ENCODE measurements at places on chromosomes 3 and 15.

GRCh38 chr3:134312873-134313846 is 61.1 kb downstream of the AMOTL2 start:
- DNase-seq: peak; percentile 61

DNA sequence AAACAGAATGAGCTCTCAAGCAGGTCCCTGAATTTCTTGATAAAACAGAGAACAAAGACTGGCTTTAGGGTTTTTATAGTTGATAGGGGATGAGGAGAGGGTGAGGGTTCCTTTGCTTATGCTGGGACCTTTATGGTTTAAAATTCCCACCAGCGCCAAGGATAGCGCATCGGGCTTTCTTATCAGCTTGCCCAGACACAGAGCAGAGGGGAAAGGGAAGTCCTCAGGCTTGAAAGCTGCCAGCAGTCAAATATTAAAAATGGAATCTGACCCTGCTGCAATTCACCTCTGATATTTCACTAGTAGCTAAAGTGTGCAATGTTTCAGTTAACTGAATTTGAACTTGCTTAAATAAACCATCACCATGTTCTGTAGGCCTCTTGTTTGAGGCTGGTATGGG is 55.0 kb upstream of the EPHA3 start:
- no peak for DNase-seq

DNA sequence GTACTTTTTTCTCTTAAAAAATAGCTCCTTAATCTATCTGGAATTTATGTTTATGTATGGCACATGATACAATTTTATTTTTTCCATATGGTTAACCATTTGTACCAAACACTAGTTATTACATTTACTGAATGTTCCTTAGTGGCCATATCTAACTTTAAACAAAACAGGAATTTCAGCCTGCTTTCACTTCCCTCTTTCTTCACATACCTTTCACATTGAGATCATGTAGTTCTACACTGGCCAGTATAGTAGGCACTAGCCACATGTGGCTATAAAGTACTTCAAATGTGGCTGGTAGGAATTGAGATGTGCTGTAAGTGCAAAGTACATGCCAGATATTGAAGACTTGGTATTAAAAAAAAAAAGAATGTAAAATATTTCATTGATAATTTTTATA is 4.7 kb upstream of the RYK start:
- DNase-seq: no peak

GRCh38 chr15:96882121-96882772 is 551.7 kb downstream of the NR2F2 start:
- no peak for DNase-seq

DNA sequence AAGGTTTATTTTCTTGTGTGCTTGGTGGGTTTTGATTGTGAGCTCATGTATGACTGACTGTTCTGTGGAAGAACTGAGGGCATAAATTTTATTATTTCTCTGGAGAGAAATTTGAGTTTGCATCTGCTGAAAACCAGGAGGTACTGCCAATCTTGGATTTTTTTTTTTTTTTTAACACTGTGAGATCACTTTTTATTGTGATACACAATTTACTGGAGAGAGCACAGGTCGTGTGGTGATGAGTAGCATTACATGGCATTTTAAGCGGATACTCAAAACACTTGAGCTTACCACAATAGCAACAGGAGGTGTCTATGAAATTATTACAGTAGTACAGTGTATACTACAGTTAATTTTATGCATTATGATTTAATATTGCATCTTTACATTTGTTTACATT is 237.4 kb downstream of the MFSD1 start:
- peak; percentile 93 for DNase-seq

- no peak for DNase-seq
Observed at GRCh38 chr3:190646996-190647395, 133.1 kb downstream of the IL1RAP start.

DNA sequence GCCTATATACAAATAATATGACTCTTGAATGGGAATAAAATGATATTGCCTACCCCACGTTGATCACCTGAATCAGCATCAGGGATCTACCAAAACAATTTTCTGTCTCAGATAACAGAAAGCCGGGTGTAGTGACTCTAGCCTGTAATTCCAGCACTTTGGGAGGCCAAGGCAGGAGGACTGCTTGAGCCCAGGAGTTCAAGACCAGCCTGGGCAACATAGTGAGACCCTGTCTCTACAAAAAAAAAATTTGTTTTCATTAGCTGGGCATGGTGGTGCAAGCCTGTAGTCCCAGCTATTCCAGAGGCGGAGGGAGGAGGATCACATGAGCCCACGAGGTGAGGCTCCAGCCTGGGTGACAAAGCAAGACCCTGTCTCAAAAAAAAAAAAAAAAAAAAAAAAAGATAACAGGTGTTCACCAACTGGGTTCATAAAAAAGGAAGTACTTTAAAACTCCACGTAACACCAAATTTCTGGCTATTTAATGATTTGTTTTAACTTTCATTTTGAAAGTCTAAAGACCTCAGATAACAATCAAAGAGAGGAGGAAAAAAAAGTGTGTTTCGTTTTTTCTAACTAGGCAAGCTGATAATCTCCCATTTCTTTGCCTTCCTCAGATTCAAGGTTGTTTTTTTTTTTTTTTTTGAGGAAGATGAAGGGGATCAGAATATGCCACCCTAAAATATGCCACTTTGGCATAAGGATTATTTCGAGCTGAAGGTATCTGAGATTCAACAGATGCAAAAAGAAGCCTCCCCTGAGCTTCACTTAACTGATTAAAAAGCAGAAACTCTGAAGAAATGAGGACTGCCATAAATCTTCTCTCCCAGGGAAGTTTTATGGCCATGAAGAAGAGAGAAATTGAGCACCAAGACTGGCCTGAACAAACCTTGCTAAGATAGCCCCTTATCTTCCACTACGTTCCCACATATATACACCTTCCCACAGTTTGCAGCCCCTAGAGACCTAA is 44.1 kb downstream of the TRANK1 start:
- DNase-seq: no peak

DNA sequence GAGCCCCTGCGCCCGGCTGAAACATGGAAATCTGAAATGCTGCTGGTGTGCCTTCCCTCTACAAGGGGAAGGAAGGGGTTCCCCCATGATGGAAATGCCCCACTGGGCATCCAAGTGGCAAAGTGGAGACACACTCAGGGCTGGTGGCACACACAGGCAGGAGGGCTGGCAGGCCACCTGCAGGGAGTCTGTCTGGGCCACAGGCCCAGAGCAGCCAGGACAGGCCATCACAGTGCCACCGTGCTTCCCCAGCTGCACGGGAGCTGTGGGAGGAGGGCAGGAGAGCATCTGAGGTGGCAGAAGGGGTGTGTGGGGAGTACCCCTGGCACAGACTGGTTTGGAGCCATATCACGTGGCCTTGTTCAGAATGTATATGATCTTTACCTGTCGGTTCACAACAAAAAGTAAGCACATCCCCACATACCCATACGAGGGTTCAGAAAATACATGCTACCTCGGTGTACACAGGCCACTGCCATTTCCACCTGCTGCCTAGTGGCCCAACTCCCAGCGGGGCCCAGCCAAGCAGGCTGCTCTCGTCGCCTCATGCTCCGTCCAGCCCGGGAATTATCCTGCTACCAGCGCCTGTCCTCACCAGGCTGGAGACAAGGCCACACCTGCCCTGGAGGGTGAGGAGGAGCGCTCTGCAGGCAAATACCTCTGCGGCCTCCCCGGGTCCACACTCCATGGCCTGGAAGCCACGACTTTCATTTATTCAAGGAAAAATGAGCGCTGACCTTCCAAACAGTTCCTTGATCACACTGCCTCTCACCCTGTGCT is 22.6 kb upstream of the DUSP7 start:
- DNase-seq: no peak

DNA sequence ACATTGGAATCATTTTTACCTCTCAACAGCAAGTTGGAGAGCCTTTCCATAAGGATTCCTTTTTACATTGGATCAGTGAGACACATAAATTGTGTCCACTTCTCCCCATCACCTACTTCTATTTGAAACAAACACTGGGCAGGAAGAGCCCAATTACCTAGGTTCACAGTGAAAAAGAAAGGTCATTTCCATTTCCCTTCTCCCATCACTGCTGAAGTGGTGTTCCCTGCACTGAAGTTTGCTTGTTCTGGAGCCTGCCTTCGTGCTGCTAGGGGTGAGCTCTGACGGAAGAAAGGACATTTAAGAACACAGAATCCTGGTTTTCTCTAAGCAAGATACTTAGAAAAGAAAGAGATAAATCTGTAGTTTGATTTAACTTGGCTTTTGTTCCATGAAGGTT is 123.8 kb upstream of the ZBTB20 start:
- DNase-seq: no peak

DNA sequence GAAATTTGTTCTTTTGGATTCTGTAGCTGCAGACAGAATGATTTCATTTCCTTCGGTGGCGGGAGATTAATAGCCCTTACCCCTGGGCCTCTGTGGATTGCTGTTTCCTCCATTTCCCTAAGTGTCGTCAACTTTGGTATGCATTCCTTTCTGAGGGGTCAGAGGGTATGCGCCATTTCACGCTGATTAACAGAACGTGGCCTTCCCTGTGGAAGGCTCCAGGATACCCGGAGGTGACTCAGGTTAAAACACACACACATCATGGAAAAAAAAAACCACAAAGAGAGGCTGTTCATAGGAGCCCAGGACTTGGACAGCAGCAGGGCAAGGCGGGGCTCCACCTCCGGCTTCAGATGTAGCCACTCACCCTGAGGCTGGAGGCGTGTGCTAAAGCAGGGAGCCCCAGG is 51.9 kb downstream of the EPHB1 start:
- peak; percentile 88 for DNase-seq

DNA sequence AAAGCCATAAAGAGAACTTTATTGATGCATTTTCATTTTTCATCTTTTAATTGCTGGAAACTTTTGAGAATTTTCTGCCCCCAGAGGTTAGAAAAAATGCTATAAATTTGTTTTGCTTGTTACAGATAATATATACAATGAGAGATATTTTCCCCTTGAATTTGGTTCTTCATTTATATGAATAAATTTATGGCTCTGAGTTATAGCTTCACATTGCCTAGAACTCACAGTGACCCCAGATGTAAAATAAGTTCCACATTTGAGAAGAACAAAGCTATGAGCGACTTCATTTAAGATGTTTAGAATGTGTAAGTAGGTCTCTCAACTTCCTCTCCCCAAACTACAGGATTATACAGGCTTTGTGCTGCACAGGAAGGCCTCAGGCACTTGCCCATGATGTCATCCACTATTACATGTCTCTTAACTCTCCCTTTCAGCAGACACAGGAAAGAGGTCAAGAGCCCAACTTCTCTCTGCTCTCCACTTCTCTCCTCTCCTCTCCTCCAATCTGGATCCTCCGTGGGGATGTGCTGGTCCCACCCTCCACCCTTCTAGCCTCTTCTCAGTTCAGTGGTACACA is 92.8 kb downstream of the DUT start:
- DNase-seq: no peak

DNA sequence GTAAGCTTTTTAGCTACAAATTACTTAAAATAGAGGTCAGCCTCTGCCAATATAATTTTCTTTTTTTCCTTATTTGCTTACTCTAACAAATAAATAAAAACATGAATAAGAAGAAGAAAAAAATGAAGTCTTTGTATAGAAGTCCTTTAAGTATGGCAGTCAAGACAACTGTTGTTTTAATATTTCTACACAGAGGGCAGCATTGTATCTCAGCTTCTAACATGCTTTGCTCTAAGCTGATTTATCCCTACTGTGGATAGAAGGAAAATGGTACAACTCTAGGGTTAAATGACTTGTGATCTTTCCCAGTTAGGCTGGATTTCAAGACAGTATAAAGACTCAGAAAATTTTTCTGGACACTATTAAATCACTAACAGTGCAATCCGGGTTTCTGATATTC is 104.3 kb upstream of the MEIS2 start:
- DNase-seq: peak; percentile 7

GRCh38 chr15:91369823-91370222 is 269.8 kb downstream of the SV2B start:
- no peak for DNase-seq

DNA sequence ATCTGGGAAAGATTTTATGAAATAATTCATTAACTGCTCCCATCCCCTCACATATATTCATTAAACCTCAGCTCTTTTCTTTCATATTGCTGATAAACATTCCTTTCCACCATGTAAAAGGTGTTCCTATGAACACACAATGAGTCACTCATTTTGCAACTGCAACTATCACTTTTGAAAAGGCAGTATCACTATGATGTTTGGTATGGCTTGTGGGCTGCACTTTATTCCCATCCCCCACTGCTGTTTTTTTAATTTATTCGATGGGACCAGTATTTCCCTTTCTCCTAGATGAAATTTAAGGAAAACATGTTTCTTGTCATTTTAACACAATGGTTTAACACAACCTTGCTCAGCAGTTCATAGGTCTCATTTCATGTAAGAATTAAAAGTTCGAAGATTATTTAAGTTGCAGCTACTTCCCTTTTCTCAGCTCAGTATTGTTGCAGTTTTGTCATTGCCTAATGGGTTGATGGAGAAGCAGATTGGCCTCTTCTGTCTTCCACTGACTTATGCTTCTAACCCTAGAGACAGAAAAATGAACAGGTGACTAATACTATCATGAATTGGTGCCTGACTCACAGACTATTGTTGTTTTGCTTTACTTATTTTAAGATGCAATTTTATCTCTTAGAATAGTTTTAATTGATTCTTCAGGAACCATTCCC is 280.3 kb downstream of the ZPLD1 start:
- DNase-seq: peak; percentile 1

- DNase-seq: no peak
Observed at GRCh38 chr15:40398413-40398873, 7.2 kb upstream of the IVD start.

DNA sequence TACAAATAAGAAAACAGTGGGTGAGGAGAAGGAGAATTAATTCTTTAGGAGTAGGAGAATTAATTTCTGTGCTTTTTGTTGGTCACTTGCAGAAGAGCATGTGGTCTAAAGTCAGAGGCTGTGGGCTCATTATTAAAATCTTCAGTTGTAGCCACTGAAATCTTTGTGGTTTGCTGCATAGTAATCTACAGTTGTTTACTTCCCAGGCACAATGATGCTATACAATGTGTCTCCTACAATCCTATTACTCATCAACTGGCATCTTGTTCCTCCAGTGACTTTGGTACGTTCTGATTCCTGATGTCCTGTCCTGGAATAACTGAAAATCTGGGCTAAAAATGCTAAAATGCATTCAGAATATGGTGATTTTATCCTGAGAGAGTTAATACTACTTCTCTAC is 21.0 kb downstream of the IFT122 start:
- DNase-seq: peak; percentile 80

- DNase-seq: no peak
Observed at GRCh38 chr15:39692356-39693327, 90.0 kb downstream of the FSIP1 start.

All from LHCN-M2 (cell line).